ENCODE measurements at places on chromosomes 3 and 15. TPM values are rescaled to one million over a fixed set of nuclear protein-coding genes. Genes with fewer than 3 reads are reported as not detected.

GRCh38 chr15:44207643-44208042, 12.6 kb upstream of the FRMD5 start:
- DNase-seq: no peak

GRCh38 chr3:107206141-107206540, 171.1 kb upstream of the CCDC54 start:
- no peak for DNase-seq

- DNase-seq: no peak
Measured at GRCh38 chr3:114499976-114500375, 206.1 kb downstream of the TIGIT start.

DNA sequence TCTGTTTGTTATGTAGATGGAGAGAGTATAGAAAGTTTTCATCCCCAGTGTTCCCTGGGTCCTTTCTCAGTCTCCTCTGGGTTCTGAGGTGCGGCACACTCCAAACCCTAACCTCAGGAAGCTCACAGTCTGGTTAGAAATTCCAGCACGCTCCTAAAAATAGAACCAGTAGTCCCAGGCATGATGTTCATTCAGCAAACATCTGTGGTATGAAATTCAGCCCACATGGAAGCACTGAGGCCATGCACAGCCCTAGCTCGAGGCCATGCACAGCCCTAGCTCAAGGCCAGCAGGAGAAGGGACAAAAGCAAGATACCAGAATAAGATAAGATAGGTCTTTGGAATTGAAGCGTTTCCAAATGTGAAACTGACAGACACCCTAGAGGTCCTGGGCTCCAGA, 82.3 kb upstream of the OXTR start:
- no peak for DNase-seq

DNA sequence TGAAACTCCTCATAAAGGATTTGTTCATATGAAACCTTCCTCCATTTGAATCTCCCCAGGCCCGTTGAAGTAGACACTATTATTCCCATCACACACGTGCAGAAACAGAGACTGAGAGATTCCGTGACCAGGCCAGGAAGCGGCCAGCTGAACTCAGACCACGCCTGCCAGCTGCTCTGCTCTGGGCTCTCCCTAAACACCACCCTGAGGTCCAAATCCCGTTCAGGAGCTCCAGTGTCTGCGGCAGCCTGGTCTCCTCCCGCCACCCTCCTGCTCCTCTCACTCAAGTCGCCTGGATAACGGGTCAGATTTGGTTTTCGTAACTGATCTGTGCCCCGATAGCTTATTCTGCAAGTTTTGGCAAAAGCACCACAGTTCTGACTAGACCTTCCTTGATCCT, 53.6 kb upstream of the SNRPA1 start:
- DNase-seq: no peak

DNA sequence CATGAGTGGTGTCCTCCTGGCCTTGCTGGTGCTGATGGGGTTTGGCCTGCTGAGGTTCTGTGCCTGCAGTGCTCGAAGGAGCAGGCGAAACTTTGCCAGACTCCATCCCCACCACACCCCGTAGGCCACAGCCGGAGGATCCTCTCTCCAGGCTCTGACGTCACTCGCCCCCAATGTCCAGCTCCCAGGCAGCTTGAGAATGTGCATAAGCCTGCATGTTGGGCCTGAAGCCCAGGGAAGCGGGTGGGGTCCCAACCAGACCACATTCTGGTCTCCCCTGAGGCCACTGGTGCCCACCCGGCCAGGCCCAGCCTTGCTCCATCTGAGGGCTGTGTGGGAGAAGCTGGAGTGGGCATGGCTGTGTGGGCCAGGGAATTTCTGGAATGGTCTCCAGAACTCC, 109.8 kb downstream of the ASB7 start:
- peak; percentile 46 for DNase-seq

GRCh38 chr3:57118254-57118653, 46.9 kb downstream of the IL17RD start:
- no peak for DNase-seq

DNA sequence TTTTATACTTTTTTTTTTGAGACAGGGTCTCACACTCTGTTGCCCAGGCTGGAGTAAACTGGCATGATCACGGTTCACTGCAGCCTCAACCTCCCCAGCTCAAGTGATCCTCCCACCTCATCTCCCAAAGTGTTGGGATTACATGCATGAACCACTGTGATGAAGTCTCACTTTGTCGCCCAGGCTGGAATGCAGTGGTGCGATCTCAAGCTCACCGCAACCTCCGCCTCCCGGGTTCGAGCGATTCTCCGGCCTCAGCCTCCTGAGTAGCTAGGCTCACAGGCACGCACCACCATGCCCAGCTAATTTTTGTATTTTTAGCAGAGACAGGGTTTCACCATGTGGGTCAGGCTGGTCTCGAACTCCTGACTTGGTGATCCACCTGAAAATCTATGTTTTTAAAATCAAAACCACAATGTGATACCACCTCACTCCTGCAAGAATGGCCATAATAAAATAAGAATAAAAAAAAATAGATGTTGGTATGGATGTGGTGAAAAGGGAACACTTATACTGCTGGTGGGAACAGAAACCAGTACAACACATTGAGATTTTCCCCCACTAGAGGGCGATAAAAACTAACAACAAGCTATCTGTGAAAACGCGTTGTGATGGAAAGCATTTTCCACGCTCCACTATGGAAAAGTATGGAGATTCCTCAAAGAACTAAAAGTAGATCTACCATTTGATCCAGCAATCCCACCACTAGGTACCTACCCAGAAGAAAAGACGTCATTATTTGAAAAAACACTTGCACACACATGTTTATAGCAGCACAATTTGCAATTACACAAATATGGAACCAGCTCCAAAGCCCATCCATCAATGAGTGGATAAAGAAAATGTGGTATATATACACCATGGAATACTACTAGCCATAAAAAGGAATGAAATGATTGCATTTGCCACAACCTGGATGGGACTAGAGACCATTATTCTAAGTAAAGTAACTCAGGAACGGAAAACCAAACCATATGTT, 26.8 kb upstream of the OCA2 start:
- no peak for DNase-seq

- DNase-seq: no peak
Measured at GRCh38 chr3:33075995-33076394, 21.0 kb downstream of the GLB1 start.

- no peak for DNase-seq
Measured at GRCh38 chr3:197270558-197271317, 27.7 kb downstream of the DLG1 start.

GRCh38 chr3:107441617-107442016, 64.4 kb downstream of the CCDC54 start:
- no peak for DNase-seq

- no peak for DNase-seq
Measured at GRCh38 chr3:191030491-191030890, 168.0 kb upstream of the GMNC start.

DNA sequence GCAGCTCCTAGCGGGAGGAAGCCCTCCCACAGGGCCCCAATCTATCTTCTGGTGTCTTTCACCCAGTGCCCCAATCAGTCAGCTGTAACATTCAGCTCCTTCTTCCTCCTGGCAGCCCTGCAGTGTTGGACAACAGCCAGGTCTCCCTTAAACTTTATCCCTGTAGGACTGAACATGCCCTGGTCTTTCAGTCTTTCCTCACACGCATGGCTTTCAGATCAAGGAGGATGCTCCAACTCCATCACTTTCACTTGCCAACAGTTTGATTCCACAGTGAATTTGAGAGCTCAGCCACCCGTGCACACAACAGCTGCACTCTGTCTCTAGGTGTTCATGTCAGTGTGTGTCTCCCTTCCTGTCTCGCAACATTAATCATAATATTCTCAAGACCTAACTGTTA, 28.5 kb upstream of the LRRC34 start:
- DNase-seq: no peak

DNA sequence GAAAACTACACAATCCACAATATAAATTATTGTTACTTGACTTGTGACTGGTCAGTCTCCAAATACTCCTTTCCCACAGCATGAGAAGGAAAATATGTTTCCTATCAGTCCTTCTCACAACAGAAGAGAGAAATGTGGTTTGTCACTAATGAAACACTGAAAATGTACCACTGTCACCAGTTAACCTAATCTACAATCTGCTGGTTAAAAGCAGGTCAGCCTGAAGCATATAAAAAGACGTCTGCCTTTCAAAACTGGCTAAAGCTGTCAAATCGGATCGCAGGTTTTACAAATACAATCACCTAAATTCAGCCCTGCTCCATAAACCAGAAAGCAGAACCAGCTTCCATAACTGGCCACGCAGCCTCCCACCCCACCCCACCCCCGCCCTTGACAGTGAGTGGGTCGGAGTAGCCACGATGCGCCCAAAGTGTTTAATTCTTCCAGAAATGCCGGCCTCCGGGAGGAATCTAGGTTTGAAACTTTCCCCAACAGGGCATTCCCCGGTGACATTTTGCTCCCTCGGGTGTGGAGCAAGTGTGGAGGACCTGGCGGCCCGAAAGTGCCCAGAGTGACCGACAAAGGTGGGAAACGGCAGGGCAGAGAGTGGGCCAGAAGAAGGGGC, 682 bp downstream of the ETFA start:
- no peak for DNase-seq

GRCh38 chr3:52507359-52507758, 12.2 kb downstream of the STAB1 start:
- DNase-seq: no peak

DNA sequence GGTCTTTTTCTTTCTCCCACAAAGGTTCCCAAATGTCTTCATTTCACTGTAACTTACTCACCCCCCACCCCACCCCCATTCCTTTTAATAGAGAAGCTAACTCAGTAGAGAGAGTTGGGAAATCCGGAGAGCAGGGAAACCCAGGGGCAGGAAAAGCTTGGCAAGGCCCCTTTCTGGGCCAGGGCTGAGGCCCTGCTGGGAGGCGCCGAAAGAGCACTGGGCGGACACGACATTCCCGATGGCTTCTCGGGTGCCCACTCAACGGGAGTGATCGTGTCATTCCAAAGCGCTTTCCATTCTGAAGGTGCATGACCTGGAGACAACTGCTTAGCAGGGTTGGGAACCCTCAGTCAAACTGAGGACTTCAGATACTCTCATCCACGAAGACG, 1.6 kb upstream of the DALRD3 start:
- DNase-seq: peak; percentile 78

Gene SCN11A
- 5.4 TPM for total RNA-seq

Gene FMN1
- 4.4 TPM for total RNA-seq

Gene GOLGA8O
- 2.0 TPM for total RNA-seq

All from spleen (tissue), 13 donors.